Activated CD4-positive, alpha-beta memory T cell treated with anti-CD3 and anti-CD28 coated beads, Interleukin-2, amount 10 ng/mL, durations not matched to agents 7 days and 5 days (primary cell): ENCODE measurements at places on chromosomes 2 and 18. TPM values are rescaled to one million over a fixed set of nuclear protein-coding genes. Genes with fewer than 3 reads are reported as not detected.

Gene GGCX
- total RNA-seq: 22.5 TPM

Gene UGT1A4
- total RNA-seq: not detected

Gene CAPN13
- not detected for total RNA-seq

- peaks cover 7% of the 10 kb centered on the region for H3K4me1 ChIP-seq
- no peaks in the 10 kb centered on the region for H3K27me3 ChIP-seq
- no peak for DNase-seq
- no peak overlapping the region for H3K4me3 ChIP-seq
- H3K27ac ChIP-seq: no peak overlapping the region
These were observed 25.9 kb upstream of the TMEM87B start for GRCh38 chr2:112029164-112029563.

Gene BOLL
- not detected for total RNA-seq

DNA sequence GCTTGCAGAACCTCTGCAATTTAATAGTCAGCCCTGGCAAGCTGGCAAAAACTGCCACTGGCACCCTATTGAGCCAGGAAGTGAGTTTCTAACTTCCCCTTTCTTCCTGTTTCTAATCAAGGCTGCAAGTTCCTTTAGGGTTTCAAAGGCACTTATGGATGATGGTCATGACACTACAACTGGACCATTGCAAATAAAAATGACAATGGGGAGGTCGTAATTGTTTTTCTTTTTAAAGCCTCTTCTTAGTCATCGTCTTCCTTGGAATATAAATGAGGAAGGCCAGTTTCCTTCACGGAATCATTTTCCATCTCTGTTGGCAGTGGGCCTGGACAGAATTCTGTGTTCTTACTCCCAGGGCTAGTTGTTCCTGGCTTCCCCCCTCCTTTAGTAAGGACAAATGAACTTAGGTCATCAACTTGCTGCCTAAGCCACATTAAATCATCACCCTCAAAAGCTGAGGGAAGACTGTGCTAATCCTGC lies 35.8 kb downstream of the SH3RF3 start:
- DNase-seq: no peak
- no peak overlapping the region for H3K4me3 ChIP-seq
- peaks cover 49% of the 10 kb centered on the region for H3K27me3 ChIP-seq
- no peaks in the 10 kb centered on the region for H3K36me3 ChIP-seq
- H3K27ac ChIP-seq: no peak overlapping the region

- H3K4me3 ChIP-seq: no peak overlapping the region
- H3K27ac ChIP-seq: no peak overlapping the region
- H3K4me1 ChIP-seq: no peaks in the 10 kb centered on the region
- no peaks in the 10 kb centered on the region for H3K27me3 ChIP-seq
These were observed 617.7 kb downstream of the MBD2 start for GRCh38 chr18:53606792-53607191.

DNA sequence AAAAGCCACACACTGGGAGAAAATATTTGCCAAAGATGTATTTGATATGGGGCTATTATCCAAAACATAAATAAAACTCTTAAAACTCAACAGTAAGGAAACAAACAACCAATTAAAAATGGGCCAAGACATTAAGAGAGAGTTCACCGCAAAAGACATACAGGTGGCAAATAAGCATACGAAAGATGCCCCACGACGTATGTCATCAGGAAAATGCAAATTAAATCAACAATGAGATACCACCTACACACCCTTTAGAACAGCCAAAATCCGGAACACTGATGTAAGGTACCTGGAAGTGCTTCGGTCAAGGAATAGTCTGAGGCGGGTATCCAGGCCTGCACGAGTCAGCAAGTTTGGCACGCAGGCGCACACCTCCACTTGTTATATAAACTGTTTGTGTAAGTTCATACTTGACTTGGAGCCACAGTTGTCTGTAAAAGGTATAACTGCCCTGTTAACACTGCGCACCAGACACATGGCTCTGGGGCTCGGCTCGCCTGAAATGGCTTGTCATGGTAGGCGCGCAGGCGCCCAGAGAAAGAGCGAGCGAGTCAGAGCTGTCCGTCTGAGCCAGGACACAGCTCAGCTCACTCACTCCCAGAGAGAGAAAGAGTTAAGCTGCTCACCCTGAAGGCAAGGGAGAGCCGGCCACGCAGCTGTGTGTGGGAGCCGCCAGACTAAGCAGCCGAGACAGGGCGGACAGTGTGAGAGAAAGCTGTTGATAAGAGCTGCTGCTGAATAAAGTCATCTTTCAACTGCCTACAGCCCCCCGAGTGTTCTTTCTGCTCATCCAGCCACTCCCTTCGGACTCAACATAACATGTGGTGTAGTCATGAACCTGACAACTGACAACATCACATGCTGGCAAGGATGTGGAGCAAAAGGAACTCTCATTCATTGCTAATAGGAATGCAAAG lies 87.3 kb downstream of the HNRNPLL start:
- H3K27me3 ChIP-seq: peaks cover 14% of the 10 kb centered on the region
- no peaks in the 10 kb centered on the region for H3K4me1 ChIP-seq
- H3K27ac ChIP-seq: no peak overlapping the region
- H3K36me3 ChIP-seq: no peaks in the 10 kb centered on the region

GRCh38 chr18:11689669-11690565 lies 853 bp downstream of the GNAL start:
- peak overlapping the region; percentile 39 for H3K4me3 ChIP-seq
- H3K4me1 ChIP-seq: peaks cover 11% of the 10 kb centered on the region
- no peak for DNase-seq
- H3K27ac ChIP-seq: no peak overlapping the region
- peaks cover 51% of the 10 kb centered on the region for H3K27me3 ChIP-seq
- peaks cover 3% of the 10 kb centered on the region for H3K36me3 ChIP-seq

- peaks cover 1% of the 10 kb centered on the region for H3K27me3 ChIP-seq
- H3K4me1 ChIP-seq: no peaks in the 10 kb centered on the region
- no peak for DNase-seq
- H3K36me3 ChIP-seq: no peaks in the 10 kb centered on the region
These were observed 50.1 kb downstream of the CYP27C1 start for GRCh38 chr2:127170021-127170420.

Gene SOX11
- not detected for total RNA-seq

GRCh38 chr2:240582781-240583180 lies 3.8 kb upstream of the CAPN10 start:
- no peak for DNase-seq
- no peak overlapping the region for H3K27ac ChIP-seq
- no peaks in the 10 kb centered on the region for H3K27me3 ChIP-seq
- H3K36me3 ChIP-seq: peaks cover 35% of the 10 kb centered on the region

DNA sequence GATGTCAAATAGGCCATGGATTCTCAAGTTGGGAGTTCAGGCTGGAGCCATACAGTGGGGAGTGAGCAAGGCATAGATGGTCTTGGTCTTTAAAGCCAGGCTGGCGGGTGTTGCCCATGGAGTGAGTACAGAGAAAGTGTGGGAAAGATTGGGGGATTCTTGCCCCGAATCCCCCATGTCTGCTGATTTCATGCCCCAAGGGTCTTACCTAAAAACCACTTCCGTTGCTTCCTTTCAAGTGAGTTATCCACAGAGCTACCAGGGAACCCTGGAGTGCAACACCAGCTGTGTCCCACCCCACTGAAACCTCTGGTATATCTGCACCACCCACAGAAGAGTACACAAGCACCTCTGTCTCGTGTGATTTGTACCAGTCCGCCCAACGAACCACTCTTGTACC lies 31.4 kb downstream of the FHOD3 start:
- no peak for DNase-seq
- H3K36me3 ChIP-seq: no peaks in the 10 kb centered on the region
- H3K4me3 ChIP-seq: no peak overlapping the region
- H3K27ac ChIP-seq: no peak overlapping the region
- H3K4me1 ChIP-seq: no peaks in the 10 kb centered on the region

GRCh38 chr18:47163241-47163640 lies 12.9 kb downstream of the IER3IP1 start:
- H3K4me1 ChIP-seq: peaks cover 28% of the 10 kb centered on the region
- H3K36me3 ChIP-seq: peaks cover 6% of the 10 kb centered on the region
- no peak for DNase-seq
- no peak overlapping the region for H3K4me3 ChIP-seq

DNA sequence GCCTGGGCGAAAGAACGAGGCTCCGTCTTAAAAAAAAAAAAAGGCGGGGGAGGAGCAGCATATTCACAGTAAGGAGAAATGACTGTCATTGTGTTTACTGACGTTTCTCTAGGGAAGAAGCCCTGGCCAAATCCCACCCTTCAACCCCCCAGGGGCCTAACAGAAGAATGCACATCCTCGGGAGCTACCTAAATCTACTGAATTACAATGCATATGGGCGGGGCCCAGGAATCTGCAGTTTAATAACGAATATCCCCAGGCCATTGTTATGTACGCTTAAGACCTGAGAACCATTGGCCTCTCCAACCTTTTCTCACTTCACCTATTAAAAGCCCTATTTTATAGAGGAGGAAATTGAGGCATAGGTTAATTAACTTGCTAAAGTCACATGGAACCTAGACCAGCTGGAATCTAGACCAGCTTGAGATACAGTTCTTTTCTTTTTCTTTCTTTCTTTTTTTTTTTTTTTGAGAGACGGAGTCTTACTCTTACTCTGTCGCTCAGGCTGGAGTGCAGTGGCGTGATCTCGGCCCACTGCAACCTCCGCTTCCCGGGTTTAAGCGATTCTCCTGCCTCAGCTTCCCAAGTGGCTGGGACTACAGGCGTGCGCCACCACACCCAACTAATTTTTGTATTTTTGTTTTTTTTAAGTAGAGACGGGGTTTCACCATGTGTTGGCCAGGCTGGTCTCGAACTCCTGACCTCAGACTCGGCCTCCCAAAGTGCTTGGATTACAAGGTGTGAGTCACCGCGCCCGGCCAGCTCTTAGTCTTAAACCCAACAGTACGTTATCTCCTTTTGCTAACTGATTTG lies 708 bp upstream of the RIF1 start:
- no peaks in the 10 kb centered on the region for H3K27me3 ChIP-seq
- H3K27ac ChIP-seq: peak overlapping the region; percentile 75
- H3K4me1 ChIP-seq: peaks cover 32% of the 10 kb centered on the region
- peak overlapping the region; percentile 96 for H3K4me3 ChIP-seq

DNA sequence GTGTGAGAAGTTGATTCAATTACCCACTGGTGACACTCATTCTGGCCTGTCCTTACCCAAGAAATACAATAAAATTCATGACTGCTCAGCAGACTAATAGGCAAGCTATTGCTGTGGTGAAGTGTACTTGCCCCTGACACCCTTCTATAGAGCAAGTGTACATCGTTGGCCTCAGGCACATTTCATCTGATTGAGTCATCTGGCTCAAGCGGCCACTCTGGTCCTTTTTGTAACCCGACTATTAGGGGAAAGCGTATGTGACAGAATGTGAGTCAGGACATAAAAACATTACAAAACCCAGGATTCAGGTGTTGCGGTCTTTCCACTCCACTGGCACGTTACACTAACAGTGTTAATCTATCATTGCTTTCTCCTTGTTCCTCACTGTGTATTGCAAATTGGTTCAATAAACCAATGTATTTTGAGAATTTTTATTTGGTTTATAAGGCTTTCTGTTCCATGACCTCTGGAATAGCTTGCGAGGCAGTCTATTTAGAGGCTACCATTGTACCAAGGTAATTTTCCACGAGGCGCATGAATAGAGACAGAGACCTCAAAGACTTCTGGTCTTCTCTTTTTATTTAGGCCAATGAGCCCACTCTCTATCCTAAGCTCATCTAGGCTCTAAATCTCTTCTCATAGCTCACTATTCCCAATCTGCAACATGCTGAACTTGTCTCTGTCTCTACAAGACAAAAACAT lies 10.2 kb upstream of the TTC32 start:
- H3K27me3 ChIP-seq: peaks cover 7% of the 10 kb centered on the region
- no peaks in the 10 kb centered on the region for H3K4me1 ChIP-seq
- H3K36me3 ChIP-seq: no peaks in the 10 kb centered on the region
- no peak overlapping the region for H3K4me3 ChIP-seq
- DNase-seq: no peak

GRCh38 chr18:24395049-24395795 lies 2.4 kb downstream of the OSBPL1A start:
- no peak overlapping the region for H3K4me3 ChIP-seq
- H3K36me3 ChIP-seq: no peaks in the 10 kb centered on the region
- DNase-seq: no peak
- peaks cover 17% of the 10 kb centered on the region for H3K4me1 ChIP-seq
- no peak overlapping the region for H3K27ac ChIP-seq

- H3K27me3 ChIP-seq: peaks cover 3% of the 10 kb centered on the region
- DNase-seq: no peak
- no peaks in the 10 kb centered on the region for H3K4me1 ChIP-seq
- H3K27ac ChIP-seq: no peak overlapping the region
- H3K36me3 ChIP-seq: no peaks in the 10 kb centered on the region
These were observed 57.5 kb upstream of the MFF start for GRCh38 chr2:227267410-227268115.

- peaks cover 2% of the 10 kb centered on the region for H3K36me3 ChIP-seq
- no peak overlapping the region for H3K4me3 ChIP-seq
- DNase-seq: no peak
- H3K4me1 ChIP-seq: no peaks in the 10 kb centered on the region
- no peaks in the 10 kb centered on the region for H3K27me3 ChIP-seq
- no peak overlapping the region for H3K27ac ChIP-seq
These were observed 199.3 kb downstream of the RNF144A start for GRCh38 chr2:7116511-7116910.

Gene DSG4
- total RNA-seq: not detected

Gene SKOR2
- not detected for total RNA-seq

DNA sequence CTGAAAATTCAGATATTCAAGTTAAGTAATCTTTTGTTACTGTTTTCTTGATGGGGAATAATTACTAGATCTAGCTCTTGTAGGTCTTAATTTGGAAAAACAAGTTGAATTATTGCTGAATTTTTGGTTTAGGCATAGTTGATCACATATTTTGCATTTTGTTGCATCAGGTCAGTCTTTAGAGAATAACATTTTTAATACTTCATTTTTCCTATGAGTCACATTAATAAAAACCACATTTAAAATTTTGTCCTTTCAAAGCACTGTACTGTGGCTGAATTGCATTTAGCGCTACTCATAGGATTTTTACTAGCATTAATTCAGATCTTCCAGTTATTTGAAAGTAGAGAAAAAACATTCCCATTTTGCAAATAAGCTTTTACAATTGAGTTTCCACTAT lies 23.2 kb downstream of the MAP4K4 start:
- H3K27ac ChIP-seq: peak overlapping the region; percentile 0
- H3K4me3 ChIP-seq: no peak overlapping the region
- no peaks in the 10 kb centered on the region for H3K27me3 ChIP-seq
- H3K4me1 ChIP-seq: peaks cover 85% of the 10 kb centered on the region
- no peak for DNase-seq
- H3K36me3 ChIP-seq: peaks cover 58% of the 10 kb centered on the region

- H3K4me3 ChIP-seq: no peak overlapping the region
- no peak overlapping the region for H3K27ac ChIP-seq
- no peak for DNase-seq
These were observed 1472.3 kb upstream of the CELF4 start for GRCh38 chr18:39037925-39038324.
